ENCODE measurements at places on chromosomes 5 and 9. TPM values are rescaled to one million over a fixed set of nuclear protein-coding genes. Genes with fewer than 3 reads are reported as not detected.

DNA sequence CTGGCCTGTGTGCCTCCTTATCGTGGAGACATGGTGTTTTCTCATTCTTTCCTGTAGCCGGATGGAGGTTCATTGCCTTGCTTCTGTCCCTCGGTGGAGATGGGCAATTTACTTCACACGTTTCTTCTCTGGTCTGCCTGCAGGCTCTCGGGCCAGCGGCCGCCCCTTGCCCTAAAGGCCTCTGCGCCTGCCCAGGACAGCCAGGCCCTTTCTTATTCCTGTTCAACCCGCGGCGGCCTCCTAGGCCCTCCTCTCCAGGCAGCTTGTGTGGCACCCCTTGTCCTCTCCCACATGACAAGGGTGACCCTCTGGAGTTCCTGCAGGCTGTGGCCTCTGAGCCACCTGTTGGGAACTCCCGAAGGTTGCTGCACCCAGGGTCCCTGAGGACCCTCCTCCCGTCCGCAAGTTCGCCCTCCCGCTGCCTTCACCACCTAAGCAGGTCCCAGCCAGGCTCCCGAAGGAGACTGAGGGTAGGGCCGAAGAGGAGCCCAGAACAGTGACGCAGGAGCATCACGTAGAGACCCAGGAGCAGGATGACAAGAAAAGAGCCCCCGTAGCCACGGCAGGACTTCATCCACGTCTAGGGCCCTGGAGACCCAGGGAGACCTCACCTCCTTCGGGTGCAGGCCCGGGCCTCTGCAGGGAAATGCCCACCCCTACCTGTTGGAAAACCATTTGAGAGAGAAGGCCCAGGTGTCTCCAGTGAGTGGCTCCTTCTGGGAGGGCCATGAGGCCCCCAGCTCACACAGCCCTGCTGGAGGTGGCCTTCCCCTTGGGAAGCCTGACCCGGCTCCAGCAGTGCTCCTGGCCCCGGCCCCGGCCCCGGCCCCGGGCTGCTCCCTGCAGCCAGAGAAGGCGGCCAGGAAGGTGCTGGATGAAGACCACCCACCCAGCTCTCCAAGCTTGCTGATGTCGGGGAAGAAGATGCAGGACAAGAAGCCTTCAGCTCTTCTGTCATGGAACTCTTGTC, 291.4 kb downstream of the TLE4 start:
- DNase-seq: no peak

DNA sequence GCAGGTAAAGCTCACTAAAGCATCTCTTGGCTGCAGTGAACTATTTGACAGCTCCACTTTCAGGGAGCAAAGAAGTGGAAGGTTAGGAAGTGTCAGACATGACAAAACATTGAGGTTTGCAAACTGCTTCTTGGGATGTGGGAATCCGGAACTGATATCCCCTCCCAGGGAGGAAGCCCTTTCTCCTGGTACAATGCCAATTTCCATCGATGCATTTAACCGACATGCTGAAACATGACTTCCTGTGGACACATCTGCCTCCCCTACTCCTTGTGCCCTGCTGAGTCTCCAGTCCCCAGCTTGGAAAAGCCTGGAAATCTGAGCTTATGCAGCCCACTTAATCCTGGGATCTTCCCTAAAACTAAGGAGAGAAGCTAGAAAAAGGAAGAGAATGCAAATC, 323.1 kb upstream of the DAP start:
- no peak for DNase-seq

DNA sequence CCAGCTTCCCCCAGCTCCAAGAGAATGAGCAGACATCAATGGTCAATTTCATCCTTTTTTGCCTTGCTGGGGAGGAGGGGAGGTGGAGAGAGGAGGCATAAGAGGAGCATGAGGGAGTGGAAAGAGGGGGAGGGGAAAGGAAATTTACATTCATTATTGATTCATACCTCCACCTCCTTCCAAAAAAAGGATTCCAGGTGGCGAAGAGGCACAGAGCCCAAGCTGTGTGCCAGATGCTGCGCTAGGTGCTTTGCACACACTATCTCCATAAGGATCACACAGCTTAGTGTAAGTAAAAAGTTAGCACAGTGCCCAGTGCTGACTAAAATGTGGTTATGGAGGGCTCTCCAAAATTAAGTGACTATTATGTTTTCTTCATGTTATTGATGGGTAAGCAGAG, 11.0 kb downstream of the ASTN2 start:
- no peak for DNase-seq

DNA sequence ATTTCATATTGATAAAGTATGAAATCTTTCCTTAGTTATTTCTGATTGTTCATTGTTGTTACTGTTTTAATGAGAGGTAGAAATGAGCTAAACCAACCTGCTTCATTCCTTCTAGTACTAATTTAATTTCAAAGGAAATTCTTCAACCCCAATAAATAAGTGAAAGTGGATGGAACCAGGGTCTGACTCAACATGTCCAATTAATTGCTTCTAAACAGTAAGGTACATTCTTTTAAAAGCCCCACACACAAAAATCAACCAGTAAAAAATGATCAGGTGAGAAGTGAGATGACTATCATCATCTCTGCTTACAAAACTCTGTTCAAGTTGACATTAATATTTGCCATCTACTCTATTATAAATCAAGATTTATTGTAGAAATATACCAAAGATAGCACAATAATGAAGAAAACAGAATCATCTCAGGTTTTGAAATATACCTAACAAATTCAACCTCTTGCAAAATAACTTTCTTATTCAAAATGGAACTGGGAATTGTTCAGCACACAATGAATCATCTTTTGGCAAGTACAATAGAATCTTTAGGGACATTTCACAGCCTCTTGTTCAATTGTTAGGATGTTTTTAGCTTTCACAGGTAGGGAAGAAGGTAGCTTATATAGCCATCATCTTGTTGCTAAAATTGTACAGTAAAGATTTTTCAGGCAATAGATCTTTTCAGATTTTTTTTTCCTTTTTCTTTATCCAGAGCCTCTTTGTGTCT, 114.5 kb downstream of the RPS23 start:
- no peak for DNase-seq

GRCh38 chr5:152144556-152144955, 219.9 kb upstream of the GLRA1 start:
- no peak for DNase-seq

GRCh38 chr5:158943057-158943456, 156.7 kb downstream of the EBF1 start:
- no peak for DNase-seq

GRCh38 chr9:73176450-73176875, 24.8 kb downstream of the ANXA1 start:
- no peak for DNase-seq

DNA sequence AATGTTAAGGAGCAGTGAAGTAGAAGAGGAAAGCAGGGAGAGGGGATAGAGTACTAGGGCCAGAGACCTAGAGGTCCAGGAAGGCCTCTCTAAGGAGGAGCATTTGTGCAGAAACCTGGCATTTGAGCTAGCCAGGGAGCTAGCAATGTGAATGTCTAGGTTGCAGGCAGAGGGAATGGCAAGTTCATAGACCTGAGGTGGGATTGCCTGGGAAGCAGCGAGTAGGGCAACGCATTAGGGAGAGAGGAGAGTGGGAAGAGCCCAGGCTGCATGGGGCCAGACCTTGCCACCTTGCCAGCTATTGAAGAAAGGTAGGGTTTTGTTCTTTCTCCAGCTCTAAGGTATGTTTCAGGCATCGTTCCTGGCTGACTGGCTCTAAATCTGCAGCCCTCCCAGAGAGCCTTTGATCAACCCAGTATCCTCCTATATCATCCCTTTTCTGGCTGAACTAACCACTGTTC, 54.0 kb downstream of the SLC22A5 start:
- no peak for DNase-seq

GRCh38 chr9:113668061-113668460, 204.5 kb downstream of the RGS3 start:
- no peak for DNase-seq

GRCh38 chr5:94199566-94199965, 418.8 kb downstream of the KIAA0825 start:
- no peak for DNase-seq

DNA sequence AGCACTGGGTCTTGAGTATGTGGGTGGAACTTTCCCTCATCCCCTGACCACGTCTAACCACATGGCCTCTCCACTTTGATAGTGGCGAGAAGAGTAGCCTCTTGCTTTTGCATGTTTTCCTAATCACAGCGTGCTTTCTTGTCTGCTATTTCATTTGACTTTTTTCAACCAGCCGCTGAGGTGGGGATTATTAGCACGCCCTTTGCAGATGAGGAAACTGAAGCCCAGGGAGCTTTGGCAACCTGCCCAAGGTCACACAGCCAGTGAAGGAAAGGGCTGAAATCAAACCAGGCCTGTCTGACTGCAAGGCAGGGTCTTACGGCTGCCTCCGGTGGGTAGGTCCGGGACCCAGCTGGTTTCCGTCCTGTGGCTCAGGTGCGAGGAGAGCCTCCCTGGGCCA, 106.5 kb upstream of the MSX2 start:
- no peak for DNase-seq

GRCh38 chr5:124773315-124774311, 27.2 kb upstream of the ZNF608 start:
- no peak for DNase-seq

DNA sequence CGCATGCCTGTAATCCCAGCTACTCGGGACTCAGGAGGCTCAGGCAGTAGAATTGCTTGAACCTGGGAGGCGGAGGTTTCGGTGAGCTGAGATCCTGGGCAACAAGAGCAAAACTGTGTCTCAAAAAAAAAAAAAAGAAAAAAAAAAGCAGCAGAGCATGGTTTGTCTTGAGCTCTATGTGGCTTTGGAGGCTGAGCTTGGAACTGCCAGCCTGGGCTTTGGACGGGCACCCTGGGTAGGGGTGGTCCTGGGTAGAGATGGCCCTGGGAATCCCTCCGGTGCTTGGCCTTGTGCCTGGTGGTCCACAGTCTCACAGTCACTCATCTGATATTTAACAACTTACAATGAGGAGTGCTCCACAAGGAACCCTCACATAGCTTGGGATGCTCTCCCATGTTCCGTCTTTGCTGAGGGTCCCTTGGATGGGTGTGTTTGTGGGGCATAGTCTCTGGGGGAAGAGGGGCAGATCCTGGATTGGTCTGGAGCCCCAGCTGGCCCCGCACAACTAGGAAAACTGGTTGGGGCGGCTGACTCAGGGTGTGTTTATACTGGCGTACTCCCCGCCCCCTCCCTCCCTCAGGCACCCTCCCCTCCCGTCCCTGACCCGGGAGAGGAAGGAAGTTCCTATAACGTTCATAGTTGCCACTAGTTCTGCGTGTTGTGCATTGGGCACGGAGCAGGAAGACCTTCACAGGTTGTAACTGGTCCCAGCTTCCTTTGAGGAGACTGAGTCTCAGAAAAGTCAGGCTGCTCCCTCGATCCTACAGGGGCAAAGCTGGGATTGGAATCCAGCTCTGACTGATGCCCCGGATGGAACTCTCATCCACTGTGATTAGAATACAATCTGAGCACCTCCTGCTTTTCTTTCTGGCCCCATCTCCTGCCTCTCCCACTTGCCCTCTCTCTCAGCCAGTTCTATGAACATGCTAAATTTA, 11.2 kb downstream of the IER5L start:
- peak; percentile 91 for DNase-seq

- DNase-seq: no peak
Observed at GRCh38 chr9:99466104-99466503, 244.0 kb downstream of the SEC61B start.

GRCh38 chr9:23695572-23695971, 130.5 kb downstream of the ELAVL2 start:
- DNase-seq: no peak

DNA sequence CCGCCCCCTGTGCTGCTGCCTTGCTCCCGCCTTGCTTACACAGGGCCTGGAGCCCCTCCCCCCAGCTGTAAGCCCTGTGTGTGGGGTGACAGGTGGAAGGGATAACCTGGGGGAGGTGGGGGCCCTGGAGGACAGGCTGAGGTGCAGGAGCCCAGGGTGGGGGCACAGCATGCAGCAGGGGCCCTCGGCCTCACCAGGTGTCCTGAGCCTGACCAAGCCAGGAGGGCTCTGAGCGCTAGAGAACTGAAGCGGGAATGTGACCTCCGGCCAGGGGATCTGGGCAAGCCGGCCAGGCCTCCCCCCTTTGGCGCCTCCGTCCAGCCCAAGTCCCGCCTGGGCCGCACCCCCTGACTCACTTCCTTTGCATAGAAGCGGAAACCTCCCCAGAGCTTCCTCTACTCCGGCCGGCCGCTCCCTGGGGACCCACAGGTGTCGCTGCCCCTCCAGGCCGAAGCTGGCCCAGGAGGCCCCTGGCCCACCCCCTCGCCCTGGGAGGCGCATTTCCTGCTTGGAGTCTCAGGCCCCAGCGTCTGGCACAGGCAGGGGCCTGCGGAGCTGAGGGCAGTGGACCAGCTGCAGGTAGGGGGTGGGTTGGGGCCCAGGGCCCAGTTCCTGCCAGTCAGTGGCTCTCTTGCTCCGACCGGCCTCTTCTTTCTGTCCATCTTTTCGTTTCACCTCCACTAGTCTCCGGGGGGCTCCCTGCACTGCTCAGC, at the start of gene TOR4A:
TSS of gene TOR4A (plus strand) at position 398 of the 713 bp plus-strand sequence. CDS start 964 bp downstream, outside the sequence.
- DNase-seq: peak; percentile 92

DNA sequence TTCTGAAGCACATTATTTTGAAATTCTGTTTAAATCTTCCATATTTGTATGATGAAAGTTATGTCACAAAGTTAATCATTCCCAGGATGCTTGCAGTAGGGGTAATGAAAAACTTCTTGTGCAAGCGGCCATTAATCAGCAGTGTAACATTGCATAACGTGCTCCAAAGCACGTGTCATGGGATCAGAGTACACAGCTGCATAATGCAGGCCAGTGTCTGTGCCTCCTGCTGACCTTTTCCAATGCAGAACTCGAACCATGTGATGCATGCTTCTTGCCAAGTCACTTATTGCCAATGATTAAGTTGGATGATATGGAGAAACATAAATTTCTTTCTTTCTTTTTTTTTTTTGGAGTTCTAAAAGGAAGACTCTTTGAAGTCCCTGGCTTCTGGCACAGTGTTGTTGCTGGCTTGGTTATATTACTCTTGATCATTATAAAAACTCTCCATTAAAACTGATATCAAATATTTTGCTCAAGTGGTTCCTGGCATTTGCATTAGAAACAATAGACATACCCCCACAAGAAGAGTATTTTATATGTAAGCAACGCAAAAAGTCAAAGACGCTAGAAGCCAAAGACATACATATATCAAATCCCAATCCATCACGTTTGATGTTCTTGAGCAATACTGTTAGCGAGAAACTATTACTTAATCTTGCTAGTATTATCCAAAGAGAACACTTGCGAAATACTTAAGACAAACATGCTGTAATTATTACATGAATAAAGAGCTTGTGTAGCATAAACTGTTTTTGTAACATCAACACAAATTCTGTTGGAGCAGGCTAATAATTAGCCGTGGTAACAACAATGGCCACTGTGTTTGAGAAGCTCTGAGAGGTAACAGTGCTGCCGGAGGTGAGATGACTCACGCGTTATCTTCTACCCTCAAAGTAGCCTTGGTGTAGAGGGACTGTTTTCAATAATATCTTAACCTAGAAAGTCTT, 164.2 kb downstream of the AUH start:
- peak; percentile 89 for DNase-seq

The RXFP3 gene
- not detected for total RNA-seq

The SPRY4 gene
- 10.7 TPM for total RNA-seq

The MPDZ gene
- 50.7 TPM for total RNA-seq

The PCAT7 gene
- 0.60 TPM for total RNA-seq

The RIMOC1 gene
- 27.5 TPM for total RNA-seq

The WWC1 gene
- 37.0 TPM for total RNA-seq

The GM2A gene
- total RNA-seq: 32.1 TPM

The SPATA31E1 gene
- not detected for total RNA-seq

The GGTA1 gene
- 1.7 TPM for total RNA-seq

The TAF11L3 gene
- not detected for total RNA-seq

The TNFSF15 gene
- total RNA-seq: 2.8 TPM
